Dermis microvascular lymphatic vessel endothelial cell (primary cell): ENCODE measurements at places on chromosomes 5 and 9. TPM values are rescaled to one million over a fixed set of nuclear protein-coding genes. Genes with fewer than 3 reads are reported as not detected.

TRPM3 gene
- total RNA-seq, result 0.13 and 0.63 TPM in 2 replicates

GRCh38 chr5:166507810-166508425, 1783.5 kb upstream of the WWC1 start:
- DNase-seq, result no peak

CD274 gene
- total RNA-seq, result 5.3 and 6.4 TPM in 2 replicates

DNA sequence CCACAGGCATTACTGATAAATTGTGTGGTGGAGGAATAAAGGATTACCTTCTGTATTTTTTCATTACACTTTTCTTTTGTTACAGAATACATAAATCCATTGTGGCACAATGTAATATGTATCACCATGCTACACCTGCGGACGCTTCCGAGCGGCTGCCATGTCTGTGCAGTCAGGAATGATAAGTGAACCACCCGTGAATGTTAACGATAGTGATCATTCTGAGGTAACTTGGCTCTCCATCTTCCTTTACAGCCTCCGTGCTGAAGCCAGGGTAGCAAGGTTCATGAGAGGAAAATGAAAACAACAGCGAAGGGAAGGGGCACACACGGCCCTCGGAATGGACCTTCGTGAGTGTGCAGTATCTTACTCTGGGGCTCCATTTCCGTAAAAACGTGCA, 161.2 kb downstream of the MAPKAP1 start:
- DNase-seq, result no peak

GRCh38 chr5:7904170-7904569, 35.2 kb downstream of the MTRR start:
- DNase-seq, result peak; percentile 6

DNA sequence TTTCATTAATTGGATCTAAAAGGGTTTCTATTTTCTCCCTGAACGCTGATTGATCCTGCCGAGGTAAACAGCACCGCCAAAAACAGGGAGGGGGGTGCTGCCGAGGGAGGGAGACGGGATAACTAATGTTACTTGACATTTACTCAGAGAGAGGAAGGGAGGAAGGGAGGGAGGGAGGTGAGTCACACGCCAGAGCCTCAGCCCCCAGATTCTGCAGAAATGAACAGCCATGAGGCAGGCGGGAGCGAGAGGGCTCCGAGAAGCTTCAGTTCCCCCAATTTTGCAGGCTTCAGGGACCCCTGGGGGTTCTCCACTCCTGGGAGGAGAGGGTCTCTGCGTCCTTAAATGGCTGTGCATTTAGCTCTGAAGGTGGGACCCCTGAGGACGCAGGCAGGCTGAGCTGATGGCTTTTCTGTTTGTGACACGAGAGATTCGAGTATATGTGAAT, 59.1 kb upstream of the IER5L start:
- no peak for DNase-seq

HSD17B3 gene
- not detected in 2 replicates for total RNA-seq

GRCh38 chr5:180315762-180316212, 23.9 kb upstream of the MAPK9 start:
- DNase-seq, result peak; percentile 48

CDHR2 gene
- under 0.01 and 0.25 TPM in 2 replicates for total RNA-seq

GPR21 gene
- 0.39 and 0.63 TPM in 2 replicates for total RNA-seq

GRCh38 chr5:124582561-124582840, 163.9 kb downstream of the ZNF608 start:
- no peak for DNase-seq

GRCh38 chr9:79155308-79155707, 416.5 kb upstream of the TLE4 start:
- DNase-seq, result no peak

DNA sequence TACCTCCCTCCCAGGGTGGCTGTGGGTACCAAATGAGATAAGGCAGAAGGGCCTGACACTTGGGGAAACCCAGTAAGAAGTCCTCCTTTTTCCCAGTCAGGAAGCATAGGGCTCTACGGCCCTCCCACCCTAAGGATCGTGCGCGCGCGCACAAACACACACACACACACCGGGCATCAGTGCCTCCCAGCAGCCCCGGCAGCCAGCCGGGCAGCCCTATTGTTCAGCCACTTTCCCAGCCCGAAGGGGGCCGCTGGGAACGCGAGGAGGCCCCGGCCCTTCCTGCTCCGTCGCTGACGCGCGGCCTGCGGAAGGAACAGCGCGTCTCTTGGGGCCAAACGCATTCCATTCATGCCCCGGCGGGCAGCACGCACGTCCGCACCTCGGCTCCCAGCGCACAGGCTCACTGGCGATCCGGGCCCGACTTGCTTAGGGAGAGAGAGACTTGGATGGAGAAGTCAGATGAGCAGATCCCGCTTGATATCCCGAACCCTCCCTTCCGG, 22.6 kb downstream of the DUSP1 start:
- DNase-seq, result peak; percentile 95

RUSC2 gene
- total RNA-seq, result 7.8 and 11.1 TPM in 2 replicates
